NCI-H1417 treated with DMSO at 0.1 percent for 48 hours (cell line): ENCODE measurements at places on chromosomes 11 and 22.

- no peak for DNase-seq
Observed at GRCh38 chr22:31271485-31271884, 20.8 kb downstream of the PIK3IP1 start.

- no peak for DNase-seq
Observed at GRCh38 chr11:76574406-76574805, 96.1 kb downstream of the LRRC32 start.

DNA sequence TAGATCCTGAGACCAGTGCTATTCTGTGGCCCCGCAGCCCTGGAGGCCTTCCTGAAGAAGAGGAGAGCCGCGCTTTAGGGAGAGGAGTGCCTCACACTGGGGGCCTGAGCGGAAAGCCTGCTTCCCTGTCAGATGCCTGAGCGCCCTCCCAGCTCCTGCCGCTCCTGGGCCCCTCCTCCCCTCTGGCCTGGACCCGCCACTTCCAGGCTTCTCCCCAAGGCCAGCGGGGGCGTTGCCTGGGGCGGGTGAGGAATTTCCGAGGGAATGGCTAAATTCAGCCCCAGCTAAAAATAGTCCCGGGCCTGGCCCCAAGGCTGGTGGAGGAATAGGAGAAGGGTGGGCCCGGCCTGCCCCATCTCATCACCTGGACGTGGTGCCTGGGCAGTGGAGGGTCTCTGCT is 15.4 kb downstream of the ARHGEF17 start:
- no peak for DNase-seq

DNA sequence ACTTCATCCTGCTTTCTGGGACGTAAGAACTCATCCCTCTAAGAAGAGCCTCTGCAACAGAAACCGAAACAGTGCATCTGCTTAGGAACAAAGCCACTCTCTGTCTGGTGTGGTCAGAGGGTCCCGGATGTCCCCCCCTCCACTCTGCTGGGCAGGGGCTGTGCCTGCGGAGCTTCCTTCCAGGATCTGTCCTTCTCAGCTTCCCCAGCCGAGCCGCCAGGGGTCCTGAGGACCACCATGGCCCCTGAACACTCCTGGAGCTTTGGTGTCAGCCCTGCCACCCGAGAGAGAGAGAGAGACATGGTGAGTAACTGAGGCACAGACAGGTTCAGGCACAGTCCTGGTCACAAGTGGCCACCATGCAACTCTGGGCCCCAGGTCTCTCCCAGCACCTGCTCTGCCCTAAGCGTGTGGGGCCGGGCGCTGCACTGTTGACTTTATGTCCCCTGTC is 24.4 kb upstream of the MGAT3 start:
- no peak for DNase-seq

DNA sequence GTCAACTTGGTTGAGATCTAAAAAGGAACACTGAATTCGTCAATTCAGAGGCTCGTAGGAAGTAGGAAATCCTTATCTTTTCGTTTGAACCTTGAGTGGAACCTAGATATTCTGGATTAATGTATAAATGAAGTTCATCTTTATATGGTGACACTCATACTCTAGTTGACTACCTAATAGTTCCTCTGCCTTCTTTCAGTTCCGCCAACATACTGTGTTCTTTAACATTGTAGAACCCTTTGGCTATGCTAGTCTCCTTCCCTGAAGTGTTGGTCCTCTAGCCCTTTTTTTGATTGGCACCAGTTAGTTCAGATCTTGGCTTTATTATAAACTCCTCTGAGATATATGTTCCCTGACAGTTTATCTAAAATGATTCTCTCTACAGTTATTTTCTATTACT is 1.5 kb downstream of the ATM start:
- DNase-seq: no peak

GRCh38 chr11:78292109-78292803 is 103.5 kb downstream of the USP35 start:
- no peak for DNase-seq

- no peak for DNase-seq
Observed at GRCh38 chr11:26950260-26950719, 43.6 kb upstream of the FIBIN start.

- no peak for DNase-seq
Observed at GRCh38 chr11:2216400-2217064, 44.9 kb upstream of the TH start.

DNA sequence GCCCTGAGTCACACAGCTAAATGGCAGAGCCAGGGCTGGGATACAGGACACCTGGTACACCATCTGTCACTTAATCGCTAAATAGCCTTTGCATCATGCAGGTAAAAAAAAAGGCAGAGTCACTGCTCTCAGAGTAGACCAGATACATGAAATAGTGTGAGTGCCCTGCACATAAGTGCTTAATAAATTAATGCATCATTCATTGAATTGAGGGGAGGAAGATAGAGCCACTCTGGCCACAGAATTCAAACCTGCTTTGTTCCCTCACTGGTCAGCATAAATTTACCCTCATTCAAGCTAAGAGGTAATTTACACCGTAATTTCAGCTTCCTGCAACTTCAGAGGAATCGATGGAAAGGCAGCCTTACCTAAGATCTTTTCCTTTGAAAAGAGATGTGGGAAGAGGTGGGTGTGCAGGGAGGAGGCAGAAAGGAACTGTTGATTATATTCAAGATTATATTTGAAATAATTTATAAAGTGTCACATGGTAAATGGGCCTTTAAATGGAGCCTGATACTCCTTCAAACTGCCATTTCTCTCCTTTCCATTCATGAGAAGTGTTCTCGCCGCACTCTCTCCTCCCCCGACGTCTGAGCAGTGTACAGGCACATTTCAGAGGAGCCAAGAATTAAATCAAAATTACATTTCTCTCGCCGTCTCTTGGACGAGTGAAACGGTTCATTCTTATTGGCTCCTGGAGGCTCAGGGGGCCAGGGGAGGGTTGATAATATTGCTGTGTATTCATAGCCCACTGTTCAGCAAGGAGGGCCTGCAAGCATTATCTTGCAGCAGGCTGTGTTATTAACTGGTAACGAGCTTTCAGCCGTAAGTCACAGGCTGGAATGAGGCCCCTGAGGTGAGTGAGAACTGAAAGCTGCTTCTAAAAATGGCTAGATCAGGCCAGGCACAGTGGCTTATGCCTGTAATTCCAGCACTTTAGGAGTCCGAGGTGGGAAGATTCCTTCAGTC is 52.2 kb upstream of the HMGXB4 start:
- no peak for DNase-seq

DNA sequence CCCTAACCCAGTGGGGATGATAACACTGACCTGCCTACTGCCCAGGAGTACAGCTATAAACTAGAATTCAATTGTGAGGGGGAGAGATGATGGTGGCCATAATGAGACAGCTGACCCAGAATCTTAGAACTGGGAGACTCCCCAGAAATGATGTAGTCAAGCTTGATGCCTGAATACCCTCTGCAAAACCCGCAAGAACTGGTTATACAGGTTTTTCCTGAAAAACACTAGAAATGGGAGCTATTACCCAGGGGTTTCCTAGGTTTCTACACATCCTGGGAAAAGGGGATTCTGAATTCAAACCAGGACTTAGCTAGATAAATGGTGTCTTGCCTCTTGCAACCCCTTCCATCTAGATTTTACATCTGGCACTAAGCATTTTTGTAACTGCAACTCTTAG is 113.8 kb upstream of the NARS2 start:
- DNase-seq: no peak

DNA sequence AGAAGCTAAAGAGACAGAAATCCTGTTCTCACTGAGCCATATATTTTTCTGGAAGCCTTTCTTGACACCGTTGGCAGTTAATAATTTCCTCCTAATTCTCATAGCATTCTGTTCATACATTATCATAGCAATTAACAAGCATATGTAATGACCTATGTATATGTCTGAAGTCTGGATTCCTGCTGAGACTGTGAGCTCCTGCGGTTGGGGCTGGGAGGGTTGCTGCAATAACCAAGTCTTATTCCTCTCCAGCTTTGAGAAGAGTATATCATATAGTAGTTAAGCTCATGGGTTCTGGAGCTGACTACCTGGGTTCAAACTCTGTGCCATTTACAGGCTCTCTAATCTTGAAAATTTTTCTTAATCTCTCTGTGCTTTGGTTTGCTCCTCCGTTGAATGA is 175.2 kb downstream of the MAML2 start:
- DNase-seq: no peak

DNA sequence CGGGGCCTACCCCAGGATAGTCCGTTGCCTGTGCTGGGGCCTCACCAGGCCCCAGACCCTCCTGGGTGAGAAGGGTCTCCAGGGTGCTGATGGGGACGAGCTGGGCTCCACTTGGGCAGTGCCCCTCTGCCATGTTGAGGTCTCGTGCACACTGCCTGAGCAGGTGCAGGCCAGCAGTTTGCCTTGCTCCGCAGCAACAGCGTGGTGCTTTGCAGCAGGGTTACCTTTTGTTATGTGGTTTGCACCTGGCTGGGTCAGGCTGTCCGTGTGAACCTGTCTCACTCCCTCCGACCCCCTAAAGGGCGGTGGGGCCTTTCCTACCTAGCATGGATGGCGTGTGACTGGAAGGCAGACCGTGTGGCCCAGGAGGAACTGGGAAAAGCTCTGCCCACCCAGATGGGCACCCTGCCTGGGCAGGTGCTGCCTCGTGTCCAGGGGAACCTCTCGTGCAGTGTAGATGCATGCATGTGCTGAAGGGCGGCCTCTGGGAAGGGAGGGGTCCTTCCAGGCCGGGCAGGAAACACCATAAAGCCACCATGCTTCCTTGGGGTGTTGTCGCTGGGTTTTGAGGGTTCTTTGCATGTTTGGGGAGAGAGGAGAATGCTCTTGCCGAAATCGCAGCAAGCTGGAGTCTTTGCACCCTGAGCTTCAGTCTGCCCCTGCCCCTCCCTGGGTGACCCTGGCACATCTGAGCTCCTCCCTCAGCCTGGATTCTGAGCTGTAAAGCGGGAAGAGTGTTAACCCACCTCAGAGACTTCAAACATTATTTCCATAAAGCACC is 75.4 kb upstream of the PPARA start:
- DNase-seq: no peak

DNA sequence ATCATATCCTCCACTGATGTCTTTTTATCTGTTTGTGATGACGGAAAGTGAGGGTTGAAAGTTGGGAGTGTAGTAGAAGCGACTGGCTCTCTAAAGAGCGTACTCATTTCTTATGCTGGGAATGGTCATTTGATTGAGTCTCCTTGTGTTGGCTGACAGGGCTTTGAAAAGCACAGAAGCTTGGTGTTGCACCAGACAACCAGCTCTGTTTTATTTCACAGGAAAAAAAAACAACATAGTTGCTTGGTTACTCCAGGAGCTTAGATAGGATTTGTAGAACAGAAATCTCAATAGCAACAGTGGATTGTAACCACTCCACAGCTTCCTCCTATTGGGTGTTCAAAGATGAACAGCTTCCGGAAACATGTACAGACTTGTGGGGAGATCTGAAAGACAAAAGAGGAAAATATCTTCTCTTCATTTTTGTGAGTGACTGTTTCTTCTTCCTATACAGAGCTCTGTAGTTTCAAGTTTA is 2.7 kb downstream of the RBM14 start:
- no peak for DNase-seq

- no peak for DNase-seq
Observed at GRCh38 chr11:68311160-68312116, 953 bp upstream of the LRP5 start.

- no peak for DNase-seq
Observed at GRCh38 chr22:42127606-42128005, 3.0 kb downstream of the CYP2D6 start.

DNA sequence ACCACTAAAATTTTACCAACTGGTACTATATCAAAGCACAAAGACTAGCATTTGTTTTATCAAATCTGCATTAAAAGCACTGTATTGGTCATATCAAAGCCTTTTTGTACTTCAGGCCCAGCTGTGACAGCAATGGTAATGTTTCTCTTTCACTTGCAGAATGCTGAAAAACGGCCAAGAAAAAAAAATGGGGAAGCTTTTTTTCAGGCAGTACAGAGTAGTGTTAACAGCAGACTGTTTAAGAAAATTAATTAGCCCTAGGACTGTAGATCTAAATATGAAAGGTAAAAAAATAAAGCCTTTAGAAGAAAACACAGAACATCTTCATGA is 33.3 kb downstream of the DENND5A start:
- DNase-seq: no peak

DNA sequence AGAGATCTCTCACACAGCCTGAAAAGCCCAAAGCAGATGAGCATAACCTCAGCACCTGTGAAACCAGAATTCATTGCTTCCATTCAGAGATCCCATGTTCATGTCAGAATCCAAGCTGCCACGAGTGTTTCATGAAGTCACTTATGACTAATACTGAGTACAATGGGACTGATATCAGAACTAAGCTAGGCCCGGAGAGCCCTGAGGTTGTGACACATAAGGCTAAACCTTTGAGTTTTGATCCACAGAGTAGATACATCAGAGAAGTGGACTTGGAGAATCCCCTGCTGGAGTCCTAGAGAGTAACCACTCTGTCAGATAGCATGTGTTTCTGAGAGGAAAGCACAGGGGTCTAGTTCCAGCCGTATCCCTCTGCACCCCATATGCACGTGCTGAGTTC is 890 bp upstream of the GLYATL1 start:
- DNase-seq: no peak

GRCh38 chr11:112977755-112978154 is 16.5 kb downstream of the NCAM1 start:
- no peak for DNase-seq

DNA sequence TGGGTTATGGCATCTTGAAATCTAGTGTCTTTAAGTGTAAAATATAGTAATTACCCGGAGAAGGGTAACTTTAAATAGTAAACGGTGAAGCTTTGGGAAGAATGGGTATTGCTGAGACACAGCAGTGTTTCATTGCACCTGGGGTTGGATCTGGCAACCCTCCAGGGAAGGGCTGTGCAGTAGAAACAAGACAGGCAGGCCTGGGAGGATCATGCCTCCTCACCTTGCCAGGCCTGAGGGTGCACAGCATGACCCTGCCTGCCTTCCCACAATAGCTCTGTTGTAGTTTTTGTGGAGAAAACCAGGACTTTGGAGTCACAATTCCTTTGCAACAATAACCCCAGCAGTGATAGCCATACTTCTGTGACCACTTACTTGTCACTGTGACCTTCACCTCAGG is 64.6 kb upstream of the ADSL start:
- no peak for DNase-seq

GRCh38 chr11:115682888-115683287 is 178.7 kb upstream of the CADM1 start:
- DNase-seq: no peak

DNA sequence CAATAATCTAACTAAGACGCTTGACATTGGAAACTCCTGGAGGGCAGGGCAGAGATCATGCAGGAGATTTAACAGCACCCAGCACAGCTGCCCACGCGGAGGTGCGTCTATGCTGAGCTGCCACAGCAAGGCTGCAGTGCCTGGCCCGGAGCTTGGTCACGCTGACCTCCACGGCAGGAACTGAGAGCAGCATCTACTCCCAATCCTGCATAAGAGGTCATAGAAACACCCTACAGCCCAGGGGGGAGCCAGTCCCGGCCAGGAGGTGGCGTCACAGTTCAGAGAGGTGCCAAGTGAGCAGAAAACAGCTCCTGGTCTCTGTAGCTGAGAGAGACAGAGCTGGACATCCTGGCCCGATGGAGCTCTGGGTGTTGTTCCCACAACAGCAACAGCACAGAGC is 121.1 kb upstream of the TMEM45B start:
- DNase-seq: no peak

DNA sequence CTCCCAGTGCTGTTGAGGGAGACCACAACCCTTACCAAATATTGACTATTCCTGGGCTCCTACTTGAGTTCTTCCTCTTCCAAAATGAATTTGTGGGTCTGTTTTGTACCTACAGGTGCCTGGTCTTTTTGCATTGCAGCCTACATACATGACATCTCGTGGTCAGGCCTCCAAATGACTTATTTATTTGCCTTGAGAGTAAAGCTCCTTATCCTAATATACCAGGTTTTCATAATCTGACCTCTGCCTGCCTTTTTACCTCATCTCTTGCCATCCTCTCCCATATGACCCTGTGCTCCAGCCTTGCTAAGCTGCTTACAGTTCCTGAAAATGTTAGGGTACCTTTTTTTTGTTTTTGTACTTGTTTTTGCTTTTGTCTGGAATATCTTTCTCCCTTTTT is 130.4 kb downstream of the UVRAG start:
- DNase-seq: no peak
